Stimulated activated CD4-positive, alpha-beta T cell treated with anti-CD3 and anti-CD28 coated beads, Interleukin-15, amount 100 ng/mL, for 1 hour (primary cell): ENCODE measurements at places on chromosomes 7 and 10.

DNA sequence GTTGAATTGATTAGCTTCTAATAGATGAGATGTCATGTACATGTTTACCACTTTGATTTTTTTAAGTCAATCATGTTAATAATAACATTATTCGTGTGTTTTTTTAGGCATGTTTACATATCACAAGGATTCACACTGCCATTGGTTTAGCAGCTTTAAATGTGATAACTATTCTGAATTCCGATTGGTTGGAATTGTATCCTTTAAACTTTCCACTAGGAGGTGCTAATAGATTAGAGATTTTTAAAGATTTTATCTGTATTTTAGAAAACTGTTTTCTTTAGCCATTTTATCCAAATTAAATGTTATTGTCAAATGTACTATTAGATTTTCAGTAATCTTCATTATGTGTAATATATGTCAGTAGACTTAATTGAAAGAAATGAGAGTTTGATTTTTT lies 83.2 kb downstream of the HECTD2 start:
- DNase-seq, result no peak

- DNase-seq, result no peak
Observed at GRCh38 chr7:121954803-121955202, 81.8 kb downstream of the PTPRZ1 start.

GRCh38 chr7:71173955-71174354 lies 42.0 kb downstream of the GALNT17 start:
- no peak for DNase-seq

- DNase-seq, result no peak
Observed at GRCh38 chr7:101923602-101923985, 106.2 kb downstream of the CUX1 start.

DNA sequence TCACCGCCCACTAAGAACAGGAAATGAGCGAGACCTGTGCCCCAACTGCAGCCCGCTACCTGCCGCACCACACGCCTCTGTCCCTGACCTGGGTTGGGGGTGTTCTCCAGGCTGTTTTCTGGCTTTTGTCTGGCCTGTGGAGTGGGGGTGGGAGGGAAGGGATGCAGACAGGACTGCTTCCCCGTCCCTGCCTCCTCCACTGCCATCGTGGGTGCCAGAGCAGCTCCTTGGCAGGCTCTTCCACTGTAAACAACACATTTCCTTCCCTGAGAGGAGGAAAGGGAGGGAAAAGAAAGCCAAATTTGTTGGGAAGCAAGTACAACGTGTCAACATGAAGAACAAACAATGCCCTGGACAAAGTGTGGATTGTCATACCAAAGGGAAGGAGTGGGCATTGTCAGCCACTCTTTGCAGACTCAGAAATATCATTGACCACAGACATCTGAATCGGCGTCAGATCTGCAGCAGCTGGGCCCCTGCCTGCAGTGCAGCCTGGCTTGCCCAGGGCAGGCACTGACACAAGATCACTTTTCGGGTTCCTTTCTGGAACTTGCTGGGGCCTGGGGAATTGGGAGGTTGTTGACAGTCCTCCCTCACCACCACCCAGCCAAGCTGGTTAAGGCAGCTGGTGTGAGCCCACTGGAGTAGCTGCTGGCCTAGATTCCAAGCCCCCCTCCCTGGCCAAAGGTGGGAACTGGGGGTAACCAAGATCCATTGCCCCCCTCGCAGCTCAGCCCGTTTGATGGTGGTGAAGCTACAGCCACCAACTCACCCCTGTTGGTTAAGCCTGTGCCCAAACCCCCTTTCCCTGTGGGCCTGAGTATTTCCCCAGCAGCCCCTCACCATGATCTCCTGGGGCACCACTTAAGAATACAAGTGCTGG lies 22.6 kb upstream of the TRIM8 start:
- no peak for DNase-seq
